ENCODE measurements at places on chromosomes 6 and 20. TPM values are rescaled to one million over a fixed set of nuclear protein-coding genes. Genes with fewer than 3 reads are reported as not detected.

DNA sequence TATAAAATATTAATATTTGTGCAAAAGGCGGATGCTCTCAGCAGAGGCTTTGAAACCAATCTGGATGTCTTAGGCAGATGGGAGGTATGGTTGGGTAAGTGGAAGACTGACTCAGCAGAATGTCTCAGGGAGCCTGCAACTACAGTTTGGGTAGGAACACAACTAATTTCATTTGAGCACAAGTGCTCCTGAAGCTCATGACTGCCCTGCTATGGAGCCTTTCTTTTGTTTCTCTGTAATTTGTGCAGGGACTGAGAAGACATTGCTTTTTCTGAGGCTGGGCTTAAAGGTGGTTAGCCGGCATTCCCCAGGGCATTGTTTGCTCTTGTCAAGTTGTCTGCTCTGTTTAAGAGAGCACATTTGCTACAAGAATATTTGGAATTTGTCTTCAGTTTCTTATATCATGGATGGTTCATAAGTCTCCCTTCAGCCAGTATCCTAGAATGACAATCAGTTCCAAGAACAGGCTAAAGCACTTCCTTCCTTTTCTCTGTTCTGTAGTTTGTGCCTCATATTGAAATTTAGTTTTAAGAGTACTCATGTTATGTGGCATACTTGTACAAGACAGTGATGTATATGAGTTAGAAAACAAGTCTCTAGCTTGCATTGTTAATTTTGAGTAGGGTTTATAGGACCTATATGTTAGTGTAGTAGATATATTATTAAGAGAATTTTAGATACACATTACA, 208.3 kb downstream of the ZFAND3 start:
- no peak for DNase-seq
- H3K27me3 ChIP-seq: no peaks in the 10 kb centered on the region
- no peaks in the 10 kb centered on the region for H3K4me1 ChIP-seq
- H3K4me3 ChIP-seq: no peak overlapping the region
- H3K36me3 ChIP-seq: no peaks in the 10 kb centered on the region
- no peak overlapping the region for H3K27ac ChIP-seq

GRCh38 chr6:10779076-10779475, 31.5 kb downstream of the TMEM14B start:
- no peak for DNase-seq
- H3K4me3 ChIP-seq: no peak overlapping the region
- peaks cover 31% of the 10 kb centered on the region for H3K36me3 ChIP-seq
- no peak overlapping the region for H3K27ac ChIP-seq
- no peaks in the 10 kb centered on the region for H3K27me3 ChIP-seq
- no peaks in the 10 kb centered on the region for H3K4me1 ChIP-seq

GRCh38 chr6:90144396-90144795, 152.2 kb downstream of the BACH2 start:
- H3K4me3 ChIP-seq: no peak overlapping the region
- no peaks in the 10 kb centered on the region for H3K4me1 ChIP-seq
- no peak overlapping the region for H3K27ac ChIP-seq
- no peak for DNase-seq
- no peaks in the 10 kb centered on the region for H3K36me3 ChIP-seq

DNA sequence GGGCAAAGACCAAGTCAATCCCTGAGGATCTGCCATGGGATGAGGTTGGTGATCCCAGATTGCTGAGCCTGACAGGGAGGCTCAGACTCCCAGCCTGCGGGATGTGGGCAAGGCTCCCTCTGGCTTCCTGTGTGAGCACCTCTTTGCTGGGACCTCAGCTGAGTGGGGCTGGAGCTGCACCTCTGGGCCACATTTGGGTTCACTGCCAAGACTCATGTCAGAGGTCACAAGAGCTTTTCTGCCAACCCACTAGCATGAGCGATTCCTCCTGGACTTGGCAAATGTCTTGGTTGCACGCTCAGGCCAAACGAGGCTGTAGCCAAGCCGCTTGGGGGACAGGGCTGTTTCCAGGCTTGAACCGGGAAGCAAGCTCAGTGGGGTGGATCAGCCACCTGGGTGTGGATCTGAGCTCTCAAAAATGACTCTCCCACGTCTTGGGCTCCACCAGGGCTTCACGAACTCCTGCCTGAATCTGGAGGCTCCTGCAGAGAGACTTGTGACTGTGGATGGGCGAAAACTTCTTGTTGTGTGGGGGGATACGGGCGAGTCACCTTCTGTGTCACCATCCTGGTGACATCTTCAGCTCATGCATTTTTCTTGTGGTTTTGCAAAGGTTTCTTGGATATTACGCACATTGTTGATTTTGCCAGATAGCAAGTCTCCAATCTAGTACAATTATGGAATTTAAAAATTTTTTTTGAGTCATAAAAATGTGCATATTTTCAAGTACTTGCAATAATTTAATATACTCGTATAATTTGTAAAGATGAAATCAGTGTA, 359.5 kb downstream of the CDH4 start:
- DNase-seq: no peak
- H3K36me3 ChIP-seq: no peaks in the 10 kb centered on the region
- H3K27me3 ChIP-seq: peaks cover 12% of the 10 kb centered on the region
- H3K4me1 ChIP-seq: no peaks in the 10 kb centered on the region

DNA sequence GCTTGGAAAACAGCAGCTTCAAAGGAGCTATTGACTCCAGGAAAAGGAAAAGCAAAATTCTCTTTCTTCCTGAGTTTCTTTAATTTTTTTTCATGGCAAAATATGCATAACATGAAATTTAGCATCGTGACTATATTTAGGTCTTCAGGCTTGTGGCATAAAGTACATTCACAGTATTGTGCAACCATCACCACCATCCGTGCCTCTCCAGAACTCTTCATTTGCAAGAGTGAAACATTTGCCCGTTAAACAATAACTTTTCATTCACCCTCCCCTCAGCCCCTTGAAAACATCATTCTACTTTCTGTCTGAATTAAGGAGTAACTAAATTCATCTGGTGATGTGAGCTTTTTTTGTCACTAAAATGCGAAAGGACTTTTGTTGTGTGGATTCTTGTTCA, 251.7 kb downstream of the PHACTR1 start:
- no peak for DNase-seq
- no peak overlapping the region for H3K4me3 ChIP-seq
- no peak overlapping the region for H3K27ac ChIP-seq
- H3K4me1 ChIP-seq: no peaks in the 10 kb centered on the region
- H3K36me3 ChIP-seq: no peaks in the 10 kb centered on the region

- H3K4me3 ChIP-seq: no peak overlapping the region
- H3K27ac ChIP-seq: no peak overlapping the region
- H3K4me1 ChIP-seq: no peaks in the 10 kb centered on the region
- no peak for DNase-seq
- no peaks in the 10 kb centered on the region for H3K36me3 ChIP-seq
- H3K27me3 ChIP-seq: no peaks in the 10 kb centered on the region
These were observed 53.9 kb downstream of the HS3ST5 start for GRCh38 chr6:114288701-114289495.

DNA sequence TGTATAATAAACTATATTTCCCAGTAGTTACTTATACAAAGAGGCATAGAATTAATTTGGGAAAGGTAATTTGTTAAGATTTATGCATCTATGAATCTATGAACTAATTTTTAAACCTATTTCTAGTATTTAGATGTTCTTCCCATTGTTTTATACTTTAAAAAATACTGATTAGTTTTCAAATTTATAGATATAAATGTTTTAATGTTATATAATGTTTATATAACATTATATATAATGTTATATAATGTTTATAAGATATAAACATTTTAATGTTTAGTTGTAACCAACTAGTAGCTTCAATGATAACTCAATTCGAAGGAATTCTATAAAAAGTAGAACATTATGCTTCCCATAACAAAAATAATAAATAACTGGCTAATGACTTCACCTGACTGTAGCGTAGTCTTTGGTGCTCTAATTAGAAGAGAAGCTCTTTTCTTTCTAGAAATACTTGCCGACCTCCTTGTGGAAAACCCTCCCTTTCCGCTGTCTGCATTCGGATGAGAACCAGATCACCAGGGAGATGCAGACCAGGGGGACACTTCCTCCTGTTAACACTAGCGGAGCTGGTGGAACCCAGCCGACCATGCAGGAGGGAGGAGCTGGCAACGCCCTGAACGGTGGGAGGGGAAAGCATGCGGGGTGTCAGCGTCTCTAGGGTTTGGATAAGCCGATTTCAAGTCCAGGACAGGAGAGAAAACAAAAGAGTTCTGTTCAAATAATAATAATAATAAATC, 158.4 kb downstream of the OR2B2 start:
- peak; percentile 87 for DNase-seq
- H3K4me3 ChIP-seq: peak overlapping the region; percentile 67
- H3K4me1 ChIP-seq: peaks cover 16% of the 10 kb centered on the region
- peak overlapping the region; percentile 44 for H3K27ac ChIP-seq
- H3K27me3 ChIP-seq: no peaks in the 10 kb centered on the region

DNA sequence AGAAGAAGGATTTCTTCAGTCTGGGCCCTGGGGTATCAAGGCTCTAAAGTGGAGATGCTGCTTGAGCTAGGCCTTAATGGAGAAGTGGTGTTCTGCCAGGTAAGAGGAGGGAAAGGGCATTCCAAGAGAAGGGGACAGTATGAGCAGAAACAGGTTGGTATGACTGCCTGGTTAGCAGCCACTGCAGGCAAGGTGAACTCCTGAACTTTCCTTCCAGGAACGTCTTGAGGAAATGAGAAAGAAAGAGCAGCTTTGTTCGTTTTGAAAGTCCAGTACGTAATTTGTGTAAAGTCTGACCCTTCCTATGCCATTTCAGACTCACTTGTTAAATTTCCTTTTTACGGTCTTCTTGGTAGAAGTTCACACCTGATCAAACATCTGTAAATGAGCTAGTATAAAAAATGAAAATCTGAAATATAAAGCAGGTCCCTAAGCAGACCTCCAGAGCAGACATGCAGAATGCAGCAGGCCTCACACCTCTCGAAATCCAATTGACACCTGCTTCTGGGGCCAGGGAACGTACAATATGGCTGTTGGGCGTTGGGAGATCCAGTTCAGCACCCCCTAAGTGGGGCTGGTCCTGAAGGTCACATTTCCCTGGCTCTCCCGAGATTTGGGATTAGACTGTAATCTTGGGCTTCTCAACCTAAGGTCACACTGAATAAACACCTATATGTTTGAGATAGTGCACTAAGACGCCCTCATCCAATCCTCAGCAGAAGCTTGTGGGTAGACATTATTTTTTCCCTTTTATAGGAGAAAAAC, 33.6 kb downstream of the MYLK4 start:
- H3K36me3 ChIP-seq: no peaks in the 10 kb centered on the region
- DNase-seq: no peak
- no peak overlapping the region for H3K4me3 ChIP-seq
- no peaks in the 10 kb centered on the region for H3K27me3 ChIP-seq
- H3K27ac ChIP-seq: no peak overlapping the region

GRCh38 chr20:24357177-24357576, 112.3 kb upstream of the SYNDIG1 start:
- H3K4me3 ChIP-seq: no peak overlapping the region
- no peaks in the 10 kb centered on the region for H3K27me3 ChIP-seq
- H3K4me1 ChIP-seq: no peaks in the 10 kb centered on the region
- H3K27ac ChIP-seq: no peak overlapping the region
- H3K36me3 ChIP-seq: no peaks in the 10 kb centered on the region

- no peak overlapping the region for H3K27ac ChIP-seq
- DNase-seq: no peak
- no peak overlapping the region for H3K4me3 ChIP-seq
- no peaks in the 10 kb centered on the region for H3K27me3 ChIP-seq
- no peaks in the 10 kb centered on the region for H3K4me1 ChIP-seq
These were observed 87.2 kb upstream of the ADTRP start for GRCh38 chr6:11865680-11866300.

GRCh38 chr6:169034516-169035167, 219.0 kb downstream of the THBS2 start:
- H3K27me3 ChIP-seq: peaks cover 5% of the 10 kb centered on the region
- no peaks in the 10 kb centered on the region for H3K36me3 ChIP-seq
- H3K4me1 ChIP-seq: no peaks in the 10 kb centered on the region
- H3K4me3 ChIP-seq: no peak overlapping the region

DNA sequence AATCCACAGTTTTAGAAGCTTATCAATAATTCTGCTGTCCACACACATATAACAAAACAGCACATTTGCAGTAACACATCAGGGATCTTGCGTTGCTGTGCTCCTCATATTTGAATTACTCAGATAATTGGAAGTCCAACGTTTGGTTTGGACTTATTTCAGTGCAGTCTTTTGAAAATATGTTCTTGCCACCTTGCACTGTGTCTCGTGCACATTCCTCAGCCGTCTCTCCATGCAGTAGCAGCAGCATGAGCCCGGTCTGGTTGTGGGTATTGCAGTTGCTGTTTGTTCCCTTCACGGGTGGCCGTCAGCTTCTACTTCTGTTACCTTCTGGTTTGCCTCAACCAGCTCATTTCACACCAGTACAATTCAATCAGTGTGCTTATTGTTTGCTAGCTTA, 215.5 kb downstream of the SLC24A3 start:
- H3K4me1 ChIP-seq: no peaks in the 10 kb centered on the region
- no peak overlapping the region for H3K4me3 ChIP-seq
- no peak overlapping the region for H3K27ac ChIP-seq
- no peaks in the 10 kb centered on the region for H3K27me3 ChIP-seq

DNA sequence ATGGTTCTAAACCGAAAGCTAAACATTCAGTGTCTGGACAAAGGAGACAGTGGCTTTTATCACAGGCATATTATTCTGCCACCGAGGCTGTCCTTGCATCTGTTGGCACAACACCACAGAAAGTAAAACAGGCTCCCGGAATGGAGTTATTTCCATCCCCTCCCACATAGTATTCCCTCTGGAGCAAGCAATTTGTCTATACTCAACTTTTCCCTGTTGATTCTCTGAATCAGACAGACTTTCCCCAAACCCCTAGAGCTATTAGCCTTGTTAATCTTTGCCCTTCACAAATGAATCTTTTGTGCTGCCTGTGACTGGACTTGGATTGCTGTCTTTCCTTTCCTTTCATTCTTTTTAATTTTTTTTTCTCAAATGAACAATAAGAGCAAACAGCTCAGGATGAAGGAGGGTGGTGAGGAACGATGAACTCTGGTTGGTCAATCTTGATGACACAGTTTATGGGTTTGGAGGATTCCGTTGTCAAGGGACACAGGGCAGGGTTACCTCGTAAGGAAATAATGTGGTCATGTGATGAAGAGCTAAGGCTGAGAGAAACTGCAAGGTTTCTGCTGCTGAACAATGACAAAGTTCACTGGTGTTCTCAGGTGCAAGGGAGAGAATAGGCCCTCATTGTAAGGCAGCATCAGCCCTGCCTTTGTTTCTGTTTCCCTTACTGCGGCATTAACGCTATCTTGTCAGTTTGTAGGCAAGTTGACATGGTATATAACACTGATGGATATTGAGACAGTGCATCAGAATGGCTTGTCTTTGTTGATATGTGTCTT, 275.0 kb upstream of the BMP2 start:
- H3K36me3 ChIP-seq: no peaks in the 10 kb centered on the region
- no peak overlapping the region for H3K27ac ChIP-seq
- no peaks in the 10 kb centered on the region for H3K4me1 ChIP-seq
- DNase-seq: no peak
- H3K4me3 ChIP-seq: no peak overlapping the region
- H3K27me3 ChIP-seq: no peaks in the 10 kb centered on the region

GRCh38 chr20:36334281-36335205, 28.4 kb downstream of the DLGAP4 start:
- no peak for DNase-seq
- H3K27me3 ChIP-seq: peaks cover 12% of the 10 kb centered on the region
- no peak overlapping the region for H3K4me3 ChIP-seq
- H3K36me3 ChIP-seq: no peaks in the 10 kb centered on the region

Gene TREM2
- not detected for total RNA-seq

Gene LST1
- total RNA-seq: 1.7 TPM

Gene TCP11
- total RNA-seq: not detected

Gene TREML1
- total RNA-seq: not detected

Gene HSPA1L
- 1.0 TPM for total RNA-seq

Gene MOCS1
- 12.7 TPM for total RNA-seq

Gene TMEM74B
- 18.3 TPM for total RNA-seq

Gene GDAP1L1
- 0.34 TPM for total RNA-seq

Gene CCN6
- total RNA-seq: 0.47 TPM

Gene TP53TG5
- not detected for total RNA-seq

Gene PABPC1L
- 38.8 TPM for total RNA-seq
